ENCODE measurements at places on chromosomes 2 and 18.

- DNase-seq = no peak
These were observed 118.7 kb upstream of the DNMT3A start for GRCh38 chr2:25460261-25460905.

GRCh38 chr2:21195326-21195725 is 71.6 kb downstream of the TDRD15 start:
- DNase-seq = no peak

DNA sequence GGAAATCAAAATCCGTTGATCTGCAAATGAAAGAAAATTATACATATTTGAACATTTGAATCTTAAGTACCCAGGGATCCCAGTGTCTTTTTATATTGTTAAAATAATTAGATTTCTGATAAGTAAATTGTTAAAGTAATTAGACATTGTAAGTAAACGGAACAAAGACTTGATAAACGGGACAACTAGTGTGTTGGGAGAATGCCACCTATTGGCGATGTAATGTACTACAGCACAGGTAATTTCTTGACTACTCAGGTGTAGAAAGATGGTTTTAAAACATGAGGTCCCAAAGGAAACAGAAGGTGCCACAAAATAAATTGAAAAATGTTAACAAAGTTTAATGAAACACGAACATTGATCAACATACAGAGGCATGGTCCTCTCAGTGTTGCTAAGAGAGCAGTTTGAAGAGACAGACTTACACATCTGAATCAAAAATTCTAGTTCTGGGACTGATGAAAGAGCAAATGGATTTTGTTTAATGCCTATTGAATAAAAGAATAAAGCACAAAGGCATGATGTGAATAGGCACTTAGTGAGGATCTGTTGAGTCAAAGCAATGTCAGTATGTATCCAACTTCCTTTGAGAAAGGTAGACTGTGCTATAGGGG is 103.4 kb upstream of the RASGRP3 start:
- DNase-seq = no peak

GRCh38 chr18:13496691-13497281 is 229.6 kb downstream of the FAM210A start:
- DNase-seq = no peak

- DNase-seq = no peak
These were observed 41.6 kb downstream of the TMEM17 start for GRCh38 chr2:62464221-62465007.

DNA sequence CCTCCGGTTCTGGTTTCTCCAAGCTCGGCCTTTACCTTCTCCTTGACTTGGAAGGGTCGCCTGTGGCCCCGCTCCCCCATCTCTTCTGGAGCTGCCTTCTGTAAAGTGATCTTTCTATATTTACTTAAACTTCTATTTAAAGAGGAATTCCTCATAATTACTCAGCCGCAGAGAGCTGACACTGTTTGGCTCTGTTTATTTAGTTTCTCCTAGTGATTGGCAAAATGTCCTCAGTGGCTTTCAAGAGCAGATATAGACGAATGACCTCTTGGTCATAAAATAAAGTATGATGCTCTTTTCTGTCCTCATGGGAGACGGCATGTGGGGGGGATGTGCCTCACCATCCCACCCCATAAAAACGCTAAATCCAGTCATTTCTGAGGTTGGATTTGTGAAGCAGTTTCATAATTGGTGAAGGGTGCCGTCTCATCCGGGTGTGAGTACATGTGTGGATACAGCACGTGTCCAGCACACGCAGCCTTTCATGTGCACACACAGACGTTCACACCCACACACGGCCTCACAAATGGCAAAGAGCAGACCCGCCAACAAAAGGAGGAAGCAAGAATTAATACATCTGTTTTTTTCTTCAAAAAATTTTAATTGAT is 43.4 kb upstream of the SMAD7 start:
- no peak for DNase-seq

GRCh38 chr2:9419541-9419940 is 3.8 kb downstream of the ITGB1BP1 start:
- no peak for DNase-seq

DNA sequence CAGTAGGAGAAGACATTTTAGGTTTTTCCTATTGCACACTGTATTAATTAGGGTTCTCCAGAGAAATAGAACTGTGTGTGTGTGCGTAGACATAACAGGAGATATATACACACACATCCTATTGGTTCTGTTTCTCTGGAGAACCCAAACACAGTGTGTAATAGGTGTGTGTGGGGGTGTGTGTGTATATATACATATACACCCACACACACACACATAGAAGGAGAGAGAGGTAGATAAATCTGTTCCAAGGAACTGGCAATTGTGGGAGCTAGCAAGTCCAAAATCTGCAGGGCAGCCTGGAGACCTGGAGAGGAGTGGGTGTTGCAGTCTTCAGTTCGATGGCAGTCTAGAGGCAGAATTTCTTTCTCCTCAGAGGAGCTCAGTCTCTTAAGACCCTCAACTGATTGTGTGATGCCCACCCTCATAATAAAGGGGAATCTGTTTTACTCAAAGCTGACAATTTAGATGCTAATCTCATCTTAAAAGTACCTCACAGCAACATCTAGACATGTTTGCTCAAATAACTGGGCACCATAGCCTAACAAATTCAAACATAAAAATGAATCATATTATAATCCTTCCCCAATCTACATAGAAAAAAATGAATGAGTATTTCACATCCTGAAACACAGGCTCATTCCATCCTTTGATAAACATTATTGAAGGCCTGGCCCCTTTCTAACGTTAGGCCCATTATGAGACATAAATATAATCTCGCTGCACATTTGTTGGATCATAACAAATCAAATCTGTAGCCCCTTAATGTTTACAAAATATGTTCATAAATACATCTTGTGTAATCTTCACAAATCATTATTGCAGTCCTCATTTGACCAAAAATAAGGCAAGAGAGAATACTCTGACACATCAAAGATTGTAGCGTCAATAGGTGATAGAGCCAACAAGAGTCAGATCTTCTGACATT is 35.1 kb upstream of the RTN4 start:
- DNase-seq = no peak

DNA sequence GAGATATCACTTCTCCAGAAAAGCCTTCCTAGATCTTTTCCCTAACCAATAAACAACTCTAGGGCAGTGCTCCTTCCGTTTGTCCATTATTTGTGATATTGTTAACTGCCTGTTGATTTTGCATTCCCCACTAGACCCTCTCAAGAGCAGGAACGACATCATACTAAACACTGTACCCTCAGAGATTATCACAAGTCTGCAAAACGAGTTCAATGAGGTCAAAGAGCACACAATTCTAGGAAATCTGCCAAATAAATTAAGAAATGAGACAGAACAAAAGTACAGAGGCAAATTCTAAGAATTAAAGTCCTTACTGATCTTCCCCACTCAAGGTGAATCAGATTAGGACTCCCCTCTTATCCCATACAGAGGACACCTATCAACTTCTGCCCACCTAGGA is 7.6 kb downstream of the RTTN start:
- DNase-seq = no peak

DNA sequence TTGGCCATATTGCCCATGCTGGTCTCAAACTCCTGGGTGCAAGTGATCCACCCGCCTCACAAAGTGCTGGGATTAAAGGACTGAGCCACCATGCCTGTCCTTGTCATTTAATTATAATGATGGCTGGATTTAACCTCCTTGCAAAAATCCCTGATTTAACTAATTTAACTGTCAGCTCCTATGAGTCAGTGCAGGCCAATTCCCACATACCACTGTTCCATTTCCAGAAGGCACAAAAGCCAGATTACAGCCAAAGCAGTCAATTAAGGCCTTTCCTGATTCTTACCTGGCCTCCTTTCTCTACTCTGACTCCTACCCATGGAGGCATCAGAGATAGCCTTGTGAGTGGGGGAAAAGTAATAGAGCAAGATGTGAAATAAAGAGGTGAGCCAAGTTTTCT is 12.3 kb upstream of the SLC35F5 start:
- no peak for DNase-seq

- no peak for DNase-seq
These were observed 95.1 kb downstream of the SMAD7 start for GRCh38 chr18:48855422-48856377.

DNA sequence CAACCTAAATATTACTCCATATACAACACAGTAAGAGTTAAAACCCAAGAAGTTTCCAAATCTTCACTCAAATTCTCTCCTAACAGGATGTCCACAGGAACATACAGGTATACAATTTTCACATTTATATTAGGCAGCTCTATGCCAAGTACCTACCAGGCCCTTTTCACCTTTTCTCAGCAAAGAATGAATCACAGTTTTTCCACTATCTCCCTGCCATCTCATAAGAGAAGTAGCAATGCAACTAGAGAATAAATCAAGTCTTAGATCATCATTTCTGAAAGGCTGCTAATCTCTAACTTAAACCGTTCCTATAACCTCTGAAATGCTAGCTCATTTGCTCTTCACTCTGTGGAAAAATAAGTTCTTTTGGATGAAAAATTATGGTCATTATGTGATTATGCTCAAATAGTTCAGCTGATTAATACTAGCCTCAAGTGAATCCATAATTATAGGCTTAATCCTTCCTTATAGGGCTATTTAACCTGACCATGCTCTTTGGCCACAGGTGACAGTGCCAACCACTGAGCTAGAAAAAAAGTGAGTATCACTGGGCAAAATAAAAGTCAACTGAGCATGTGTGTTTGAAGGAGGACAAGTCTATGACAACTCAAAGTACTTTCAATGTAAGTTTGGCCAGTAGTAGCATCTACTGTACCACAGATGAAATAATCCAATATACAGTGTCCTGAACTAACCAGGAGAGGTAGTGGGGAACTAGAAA is 79.7 kb downstream of the COBLL1 start:
- no peak for DNase-seq

DNA sequence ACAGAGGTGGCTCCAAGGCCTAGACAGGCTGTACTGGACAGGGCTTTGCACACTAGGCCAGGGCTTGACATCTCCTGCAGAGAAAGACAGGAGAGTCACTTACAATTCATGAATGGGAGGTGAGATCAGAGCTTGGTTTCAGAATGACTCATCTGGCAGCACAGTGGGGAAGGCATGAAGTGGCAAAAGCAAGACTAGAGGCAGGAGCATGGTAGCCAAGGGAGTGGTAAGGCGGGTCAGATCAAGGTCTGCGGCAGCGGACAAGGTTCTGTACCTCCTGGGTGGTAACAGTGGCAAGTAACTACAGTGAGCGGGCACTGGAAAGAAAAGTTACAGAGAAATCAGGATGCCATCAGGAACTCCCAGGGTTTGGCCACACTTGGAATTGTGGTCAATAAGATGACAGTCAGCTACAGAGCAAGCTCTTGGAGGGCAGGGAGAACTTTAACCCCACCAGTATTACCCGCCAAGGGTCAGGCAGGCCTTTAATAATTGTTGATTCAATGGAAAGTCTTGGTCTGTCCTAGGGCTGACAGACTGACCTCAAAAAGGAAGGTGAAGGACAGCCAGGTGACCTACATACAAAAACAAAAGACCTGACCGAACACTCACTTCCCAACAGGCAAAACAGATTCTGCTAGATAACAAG is 5.7 kb downstream of the MCFD2 start:
- DNase-seq = no peak
